ENCODE measurements at places on chromosomes 2 and 18.
A peak's percentile ranks its signal among the peaks of the same experiment; 100 is the strongest.

- no peak for DNase-seq
Measured at GRCh38 chr2:164190700-164191099, 430.6 kb downstream of the GRB14 start.

- DNase-seq = no peak
Measured at GRCh38 chr2:113132414-113133021, 5.1 kb downstream of the IL1RN start.

DNA sequence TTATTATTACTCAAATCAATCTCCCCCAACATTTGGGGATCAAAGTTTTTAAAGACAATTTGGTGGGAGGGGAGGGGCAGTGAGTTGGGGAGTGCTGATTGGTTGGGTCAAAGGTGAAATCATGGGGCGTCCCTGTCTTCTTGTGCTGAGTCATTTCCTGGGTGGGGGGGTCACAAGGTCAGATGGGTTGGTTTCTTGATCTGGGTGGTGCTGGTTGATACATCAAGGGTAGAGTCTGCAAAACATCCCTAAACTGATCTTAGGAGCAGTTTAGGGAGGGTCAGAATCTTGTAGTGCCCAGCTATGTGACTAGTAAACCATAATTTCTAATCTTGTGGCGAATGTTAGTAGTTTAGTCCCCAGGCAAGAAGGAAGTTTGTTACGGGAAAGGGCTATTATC lies 67.4 kb downstream of the MOGAT1 start:
- no peak for DNase-seq

GRCh38 chr2:10529611-10530010 lies 81.5 kb upstream of the ODC1 start:
- DNase-seq = no peak

GRCh38 chr2:152519581-152519952 lies 184.6 kb downstream of the FMNL2 start:
- no peak for DNase-seq

- DNase-seq = no peak
Measured at GRCh38 chr2:200296118-200296517, 10.4 kb upstream of the SPATS2L start.

DNA sequence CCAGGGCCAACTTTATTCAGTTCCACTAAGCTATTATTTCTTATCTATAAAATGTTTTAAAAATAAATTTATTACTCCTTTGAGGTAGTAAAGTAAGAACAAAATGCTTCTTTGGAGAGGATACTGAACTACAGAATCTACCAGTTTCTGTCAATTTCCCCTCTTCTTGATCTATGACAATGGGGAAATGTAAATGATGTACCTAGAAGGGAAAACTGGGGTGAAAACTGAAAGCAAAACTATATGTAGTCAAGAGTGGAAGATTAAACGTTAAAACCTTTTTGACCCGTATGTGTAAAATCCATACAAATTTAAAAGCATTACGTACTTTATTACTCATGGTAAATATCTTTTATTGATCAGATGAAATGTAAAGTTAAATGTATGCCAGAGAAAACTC lies 1287.8 kb upstream of the TMEFF2 start:
- DNase-seq = no peak

DNA sequence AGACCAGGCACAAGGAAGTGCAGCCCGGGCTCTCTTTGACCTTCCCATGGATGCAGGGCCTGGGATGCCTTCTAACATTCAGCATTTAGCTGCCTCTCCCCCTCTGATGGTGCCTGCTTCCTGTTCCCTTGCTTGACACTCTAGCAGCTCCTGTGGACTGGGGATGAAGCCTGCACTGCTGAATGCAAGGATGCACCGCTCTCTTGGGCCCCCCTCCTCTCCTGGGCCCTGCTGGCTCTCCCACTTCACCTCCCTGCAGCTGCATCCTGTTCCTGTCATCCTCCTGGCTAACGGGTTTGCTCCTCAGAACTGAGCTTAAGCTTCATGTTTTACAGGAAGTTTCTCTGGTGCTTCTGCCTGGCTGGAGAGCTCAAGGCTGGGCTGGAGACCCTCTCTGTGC lies 254.1 kb downstream of the TSN start:
- DNase-seq = peak; percentile 52

DNA sequence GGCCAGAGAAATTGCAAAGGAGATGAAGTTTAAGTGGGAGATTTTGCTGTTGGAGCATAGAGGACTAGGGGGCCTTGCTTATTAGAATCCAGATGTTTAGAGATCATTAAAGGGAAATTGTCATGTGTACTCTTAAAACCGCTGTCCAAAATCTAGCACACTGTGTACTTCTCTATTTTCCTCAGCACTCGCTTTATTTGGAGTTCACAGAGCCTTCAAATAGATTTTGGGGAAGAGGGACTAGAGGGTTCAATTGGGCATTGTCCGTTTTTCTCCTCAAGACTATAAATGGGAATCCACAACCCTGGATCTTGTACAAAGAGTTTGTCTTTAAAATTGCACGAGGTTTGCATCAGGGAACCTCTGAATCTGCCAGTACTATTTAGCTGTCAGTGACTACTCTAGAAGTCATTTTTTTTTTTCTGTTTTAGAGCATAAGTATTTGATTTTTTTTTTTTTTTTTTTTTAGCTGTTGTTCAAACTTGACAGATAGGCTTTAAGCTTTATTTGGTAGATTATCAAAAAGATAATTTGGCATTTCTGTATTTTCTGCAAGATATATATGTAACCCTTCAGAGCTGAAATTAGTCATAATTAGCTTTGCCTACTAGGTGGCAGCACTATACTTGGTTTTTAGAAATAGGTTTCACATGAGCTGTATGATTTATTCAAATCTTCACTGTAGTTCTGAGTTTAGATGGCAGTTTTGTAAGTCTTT lies 14.2 kb downstream of the PMS1 start:
- no peak for DNase-seq

DNA sequence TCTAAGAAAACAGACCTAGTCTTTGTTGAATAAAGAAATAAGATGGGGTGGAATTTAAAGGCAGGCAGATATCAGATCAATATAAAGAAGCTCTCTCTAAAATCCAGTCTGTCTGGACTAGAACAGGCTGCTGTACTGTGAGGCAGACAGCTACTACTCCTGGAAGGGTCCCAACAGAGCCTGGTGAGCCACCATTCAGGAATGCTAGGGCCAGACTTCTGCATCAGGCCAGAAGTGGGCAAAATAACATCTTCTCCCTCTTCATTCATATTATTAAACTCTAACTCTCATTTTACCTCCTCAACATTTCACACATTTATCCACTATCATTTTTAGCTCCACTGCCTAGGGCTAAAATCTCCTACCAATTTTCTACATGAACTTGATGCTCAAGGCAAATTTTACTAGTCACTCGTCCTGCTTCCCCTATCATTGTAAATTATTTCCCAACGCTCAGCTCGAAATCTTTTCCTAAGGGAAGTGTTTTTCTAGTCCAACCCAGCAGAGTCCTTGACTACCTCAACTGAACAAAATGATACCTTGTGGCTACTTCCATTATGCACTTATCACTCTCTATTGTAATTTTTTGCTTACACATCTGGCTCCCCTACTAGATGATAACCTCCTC lies 45.2 kb upstream of the GLS start:
- DNase-seq = no peak
